ENCODE measurements at places on chromosomes 2 and 18.

GRCh38 chr18:45252474-45252873 is 362.8 kb upstream of the SLC14A2 start:
- no peak for DNase-seq

DNA sequence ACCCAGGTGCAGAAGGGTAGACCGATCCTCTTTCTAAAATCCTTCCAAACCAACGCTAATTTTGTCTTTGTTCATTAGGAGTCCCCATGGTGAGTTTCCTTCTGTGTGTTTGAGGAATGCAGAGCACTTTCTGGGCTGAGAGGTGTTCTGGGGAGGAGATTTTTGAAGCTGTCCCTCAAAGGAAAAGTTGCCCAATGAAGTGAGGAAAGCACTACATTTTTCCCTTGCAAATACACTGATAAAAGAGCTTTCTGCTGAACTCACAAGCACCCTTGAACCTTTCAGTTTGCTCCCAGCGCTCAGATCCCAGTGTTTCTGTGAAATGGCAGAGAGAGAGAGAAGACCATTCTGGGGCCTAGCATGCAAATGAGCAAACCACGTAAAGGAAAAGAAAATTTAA is 299.6 kb upstream of the FANCL start:
- no peak for DNase-seq

GRCh38 chr18:74479486-74480148 is 16.5 kb upstream of the CNDP2 start:
- no peak for DNase-seq

DNA sequence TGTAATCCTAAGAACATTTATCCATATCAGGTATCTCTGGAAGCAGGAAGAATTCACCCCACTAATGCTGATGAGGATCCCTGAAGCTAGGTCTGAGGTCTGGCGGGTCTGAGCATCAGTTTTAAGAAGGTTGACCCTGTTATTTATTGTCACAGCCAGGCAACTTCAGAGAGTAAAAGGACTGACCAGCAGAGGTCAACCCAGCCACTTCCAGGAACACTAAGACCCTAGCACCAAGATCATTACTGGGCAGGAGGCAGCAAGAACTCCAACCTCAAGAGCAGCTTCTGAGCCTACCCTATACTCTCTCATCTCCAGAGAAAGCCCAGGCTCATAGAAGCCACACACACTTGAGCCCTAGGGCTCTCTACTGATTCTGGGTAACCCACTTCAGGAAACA is 901.4 kb downstream of the DCDC2C start:
- DNase-seq = no peak

- peak; percentile 55 for DNase-seq
Observed at GRCh38 chr2:171307560-171307959, 126.2 kb downstream of the METTL8 start.

DNA sequence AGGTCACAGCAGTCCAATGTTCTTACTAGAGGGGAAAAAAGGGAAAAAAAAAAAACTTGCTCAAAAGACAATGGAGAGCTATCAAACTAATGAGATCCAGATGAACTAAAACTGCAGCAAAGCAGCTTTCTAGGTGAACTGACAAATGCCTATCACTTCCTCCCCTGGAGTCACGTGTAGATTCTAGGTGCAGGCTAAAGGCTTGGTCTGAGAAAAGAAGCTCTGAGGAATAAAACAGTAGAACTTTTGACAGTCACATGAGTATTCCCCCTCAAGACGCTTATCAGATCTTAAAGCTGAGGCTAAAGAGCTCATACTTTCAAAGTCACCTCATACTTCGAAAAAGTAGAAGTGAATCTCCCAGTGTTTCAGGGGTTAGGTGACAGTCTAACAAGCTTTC is 42.3 kb downstream of the SMAD2 start:
- DNase-seq = peak; percentile 12

- no peak for DNase-seq
Observed at GRCh38 chr18:74186661-74187060, 38.3 kb downstream of the TIMM21 start.

DNA sequence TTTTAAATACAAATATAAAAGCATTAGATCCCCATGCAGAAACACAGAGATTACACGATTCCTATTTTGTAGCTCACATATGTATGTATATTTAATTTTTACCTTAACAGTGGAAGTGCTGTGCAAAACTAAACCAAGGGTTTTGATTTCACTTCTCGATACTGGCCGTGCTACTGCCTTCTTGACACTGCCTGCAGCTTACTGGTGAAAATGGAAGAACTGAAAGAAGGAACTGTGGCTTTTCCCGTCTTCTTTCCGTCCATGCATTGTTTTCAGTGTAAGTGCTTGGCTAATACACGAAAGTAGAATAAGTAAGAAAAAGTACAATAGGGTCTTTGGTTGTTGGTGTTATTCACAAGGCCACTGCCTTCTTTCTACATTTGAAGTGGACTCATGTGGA is 129.5 kb downstream of the NDUFA10 start:
- DNase-seq = no peak

DNA sequence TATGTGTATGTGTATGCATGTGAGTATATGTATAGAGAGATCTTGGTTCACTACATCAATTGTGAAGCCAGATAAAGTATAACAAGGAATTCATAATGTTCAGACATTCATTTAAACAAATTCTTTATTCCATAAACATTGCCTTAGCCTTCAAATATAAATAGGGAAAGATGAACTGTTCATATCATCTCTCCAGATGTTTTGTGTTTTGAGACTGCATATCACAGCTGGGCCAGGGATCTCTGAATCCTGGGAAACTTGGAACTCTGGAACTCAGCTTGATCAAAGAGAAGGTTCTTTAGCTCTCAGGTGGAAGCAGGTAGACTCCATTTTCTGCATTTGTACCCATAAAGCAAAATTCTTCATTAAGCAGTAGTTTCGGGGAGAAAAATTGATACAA is 272.6 kb upstream of the ETAA1 start:
- DNase-seq = no peak

DNA sequence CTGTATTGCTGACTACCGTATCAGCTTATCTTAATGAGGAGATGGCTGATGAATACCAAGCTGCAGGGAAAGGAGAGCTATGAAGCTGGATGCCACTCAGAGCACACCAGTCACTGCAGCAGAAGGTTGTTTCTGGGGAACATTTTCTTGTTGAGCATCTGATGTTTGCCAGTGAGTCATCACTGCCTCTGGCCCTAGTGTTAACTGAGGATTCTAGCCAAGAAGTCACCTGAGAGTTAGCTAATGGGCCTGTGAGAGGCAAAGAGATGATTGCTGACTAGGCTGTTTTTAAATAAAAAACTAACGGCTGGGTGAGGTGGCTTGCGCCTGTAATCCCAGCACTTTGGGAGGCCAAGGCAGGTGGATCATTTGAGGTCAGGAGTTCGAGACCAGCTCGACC is 37.9 kb downstream of the CCDC150 start:
- no peak for DNase-seq

DNA sequence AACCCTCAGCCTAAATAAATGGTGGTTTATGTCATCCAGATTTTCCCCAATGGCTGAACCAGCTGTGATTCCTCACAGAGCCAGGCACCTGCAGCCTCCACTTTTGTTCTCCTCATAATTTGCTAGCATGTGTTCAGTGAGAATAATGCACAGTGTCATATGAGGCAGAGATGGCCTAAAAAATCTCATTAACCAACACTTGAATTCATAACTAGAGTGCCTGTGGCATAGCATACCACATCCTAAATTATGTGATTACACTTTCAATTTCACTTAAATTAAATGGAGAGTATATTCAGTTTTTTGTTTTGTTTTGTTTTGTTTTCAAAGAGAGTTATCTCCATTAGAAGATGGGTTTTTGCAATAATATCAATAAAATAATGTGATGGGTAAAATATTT is 488.0 kb downstream of the CBLN2 start:
- DNase-seq = no peak

GRCh38 chr2:113116100-113116958 is 11.1 kb upstream of the IL1RN start:
- peak; percentile 21 for DNase-seq

DNA sequence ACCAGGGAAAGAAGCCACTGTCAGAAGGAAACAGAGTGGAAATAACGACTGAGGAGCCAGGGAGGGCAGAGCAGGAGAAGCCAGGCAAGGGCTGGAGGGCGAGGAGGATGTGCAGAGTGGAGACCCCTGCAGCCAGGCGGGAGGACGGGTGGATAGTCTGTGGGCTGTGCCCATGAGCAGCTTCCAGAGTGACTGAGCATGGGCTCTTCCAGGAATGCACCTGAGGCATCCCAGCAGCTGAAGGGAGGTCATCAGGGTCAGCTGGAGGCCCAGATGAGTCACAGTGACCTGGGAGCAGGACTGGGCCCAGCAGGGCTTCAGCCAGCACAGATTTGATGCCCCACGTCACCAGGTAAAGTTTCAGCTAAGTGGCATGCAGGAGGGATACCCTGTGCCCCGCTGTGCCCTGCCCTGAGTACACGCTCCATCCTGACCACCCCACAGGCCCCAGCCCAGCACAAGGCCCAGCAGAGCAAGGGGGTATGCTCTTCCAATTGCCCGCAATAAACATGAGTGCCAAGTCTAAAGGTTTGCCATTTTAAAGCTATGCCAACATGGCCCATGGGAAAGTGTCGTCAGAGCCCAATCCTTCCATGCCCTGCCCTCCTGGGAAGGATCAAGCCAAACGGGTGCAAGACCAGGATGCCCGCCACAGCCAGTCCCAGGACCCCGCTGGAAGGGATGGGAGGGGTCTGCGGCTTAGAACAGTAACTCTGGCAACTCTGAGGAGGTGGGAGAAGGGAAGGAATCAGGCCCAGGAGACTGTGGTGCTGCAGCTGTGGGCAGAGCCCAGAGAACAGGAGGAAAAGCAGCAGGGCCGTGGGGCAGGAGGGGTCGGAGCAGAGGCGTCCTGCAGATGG is 85.7 kb downstream of the SEPTIN10 start:
- DNase-seq = no peak

- no peak for DNase-seq
Observed at GRCh38 chr2:85302121-85302520, 25.7 kb downstream of the TGOLN2 start.

DNA sequence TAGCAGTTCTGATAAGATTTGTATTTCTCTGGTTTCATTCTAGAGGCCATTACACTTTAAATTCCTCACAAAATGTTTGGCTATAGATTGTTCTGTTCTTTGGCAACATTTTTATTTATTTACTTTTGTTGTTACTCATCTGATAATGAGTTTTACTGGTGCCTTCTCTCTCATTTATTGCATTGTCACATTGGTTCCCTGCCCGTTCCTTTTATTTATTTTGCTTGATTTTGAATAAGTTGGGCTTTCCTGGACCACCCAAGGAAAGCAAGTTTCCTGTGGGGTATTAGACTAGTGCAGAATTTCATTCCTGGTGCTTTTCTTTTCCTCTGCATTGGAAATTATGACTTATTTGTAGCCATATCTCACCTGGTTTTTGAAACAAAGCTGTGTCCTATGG is 232.0 kb downstream of the SOCS6 start:
- DNase-seq = no peak

DNA sequence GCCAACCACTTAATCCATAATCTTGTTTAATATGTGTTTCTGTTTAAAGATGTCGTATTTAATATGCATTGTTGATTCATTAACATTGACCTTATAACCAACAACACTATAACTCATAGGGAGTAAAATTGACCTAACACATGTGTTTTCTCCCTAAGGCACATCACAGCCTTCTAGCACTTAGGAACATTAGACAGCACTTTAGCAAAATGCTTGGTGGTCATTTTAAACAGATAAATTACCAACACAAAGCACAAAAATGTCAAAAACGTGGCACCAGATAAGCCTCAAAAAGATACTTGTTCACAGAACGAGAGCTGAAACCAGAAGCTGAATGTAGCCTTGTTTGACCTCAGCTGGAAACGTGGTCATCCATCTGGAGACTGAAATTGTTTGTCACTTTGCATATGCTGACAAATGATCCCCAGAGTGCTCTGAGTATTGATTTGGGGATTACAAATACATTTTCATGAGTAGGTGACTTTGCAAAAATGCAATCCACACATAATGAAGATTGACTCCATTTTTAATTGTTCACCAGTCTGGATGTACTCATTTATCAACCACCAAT is 139.2 kb downstream of the CCDC102B start:
- no peak for DNase-seq

- no peak for DNase-seq
Observed at GRCh38 chr18:29560270-29560669, 1383.3 kb upstream of the CDH2 start.
